ENCODE measurements at places on chromosomes 5 and 9.

DNA sequence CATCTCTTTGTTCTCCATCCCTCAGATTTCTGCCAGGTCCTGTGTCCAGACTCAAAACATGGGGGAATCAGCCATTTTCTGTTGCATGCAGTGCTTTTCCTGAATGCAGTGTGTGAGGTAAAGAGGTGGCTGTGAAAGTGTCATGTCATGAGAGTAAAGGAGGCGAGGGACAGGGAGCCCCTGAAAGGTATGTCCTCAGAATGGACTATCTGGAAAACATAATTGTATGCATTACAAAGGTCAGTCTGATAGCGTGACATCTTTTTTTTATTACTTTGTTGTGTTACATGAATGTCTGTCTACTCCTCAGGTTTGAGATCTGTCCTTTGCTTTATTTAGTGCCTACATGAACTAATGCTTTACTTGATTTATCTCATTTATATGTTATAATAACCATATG lies 239.1 kb downstream of the MAN2A1 start:
- DNase-seq = no peak

- DNase-seq = no peak
These were observed 33.6 kb downstream of the PRRT1B start for GRCh38 chr9:131578731-131579504.

DNA sequence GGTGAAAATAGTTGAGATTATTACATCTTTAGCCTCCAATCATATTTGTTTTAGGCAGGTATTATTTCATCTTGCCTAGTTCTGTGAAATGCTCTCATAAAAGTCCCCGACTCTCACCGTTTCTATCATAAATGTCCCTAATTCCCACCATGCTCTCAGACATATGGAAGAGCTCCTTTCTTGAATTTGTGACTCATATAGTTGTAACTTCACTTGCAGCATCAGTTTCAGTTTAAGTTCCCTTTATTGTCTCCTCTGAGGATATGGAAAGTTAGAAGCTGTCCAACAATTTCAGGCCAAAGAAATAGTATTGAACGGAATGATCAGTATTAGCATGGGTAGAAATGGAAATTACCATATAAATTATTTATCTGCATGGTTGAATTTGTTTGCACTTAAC lies 187.5 kb upstream of the NR4A3 start:
- peak; percentile 6 for DNase-seq

DNA sequence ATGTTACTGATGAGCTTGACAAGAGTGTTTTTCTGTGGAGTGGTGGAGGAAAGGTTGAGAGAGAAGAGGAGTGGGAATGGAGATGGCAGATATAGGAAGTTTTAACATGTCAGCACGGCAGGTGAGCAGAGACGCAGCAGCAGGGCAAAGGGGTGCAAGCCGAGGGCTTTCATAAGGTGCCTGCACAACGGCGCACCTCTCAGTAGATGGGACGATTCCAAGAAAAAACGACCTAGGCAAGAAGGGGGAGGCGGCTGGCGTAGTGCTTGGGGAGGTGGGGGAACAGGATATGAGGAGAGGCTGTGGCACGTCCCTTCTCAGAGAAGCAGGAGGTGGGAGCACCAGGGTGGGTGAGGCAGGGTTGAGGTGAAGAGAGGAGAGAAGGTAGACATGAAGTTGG lies 24.5 kb downstream of the ARPC5L start:
- no peak for DNase-seq

DNA sequence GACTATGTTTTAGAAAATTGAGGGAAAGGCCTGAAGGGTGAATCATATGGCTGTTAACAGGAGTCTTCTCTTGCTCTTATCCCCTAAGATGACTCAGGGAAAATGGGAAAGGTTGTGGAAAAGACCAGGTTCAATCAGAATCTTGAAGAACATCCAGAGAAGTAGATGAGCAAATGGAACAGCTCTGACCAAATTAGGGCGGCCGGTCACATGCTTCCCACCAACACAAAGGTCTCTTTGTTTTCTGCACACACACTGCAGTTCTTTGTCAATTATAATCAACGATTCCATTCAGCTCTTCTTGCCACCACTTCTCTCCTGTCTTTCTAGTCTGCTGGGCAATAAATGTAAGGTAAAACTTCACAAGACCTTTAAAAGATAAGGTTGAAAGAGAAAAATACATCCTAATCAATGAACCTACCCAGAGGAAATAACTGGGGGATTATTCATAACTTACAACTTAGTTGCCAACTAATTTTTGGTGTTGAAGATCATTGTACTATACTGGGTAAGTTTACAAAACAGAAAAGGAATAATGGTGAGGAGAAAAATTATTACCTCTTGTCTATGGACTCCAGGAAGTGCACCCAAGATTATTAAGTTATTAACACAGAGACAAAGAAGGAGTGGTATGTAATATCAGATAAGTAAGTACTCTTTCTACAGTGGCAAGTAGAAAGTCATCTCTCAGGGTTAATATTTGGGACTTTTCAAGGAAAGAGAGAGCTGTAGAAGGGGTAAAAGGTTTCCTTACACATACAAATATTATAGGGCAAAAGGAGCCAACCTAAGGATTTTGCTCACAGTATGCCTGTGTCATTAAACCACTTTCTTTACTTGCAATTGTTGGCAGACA lies 441.9 kb upstream of the PIK3R1 start:
- peak; percentile 64 for DNase-seq

- DNase-seq = no peak
These were observed 25.4 kb downstream of the SREK1 start for GRCh38 chr5:66169534-66169933.

DNA sequence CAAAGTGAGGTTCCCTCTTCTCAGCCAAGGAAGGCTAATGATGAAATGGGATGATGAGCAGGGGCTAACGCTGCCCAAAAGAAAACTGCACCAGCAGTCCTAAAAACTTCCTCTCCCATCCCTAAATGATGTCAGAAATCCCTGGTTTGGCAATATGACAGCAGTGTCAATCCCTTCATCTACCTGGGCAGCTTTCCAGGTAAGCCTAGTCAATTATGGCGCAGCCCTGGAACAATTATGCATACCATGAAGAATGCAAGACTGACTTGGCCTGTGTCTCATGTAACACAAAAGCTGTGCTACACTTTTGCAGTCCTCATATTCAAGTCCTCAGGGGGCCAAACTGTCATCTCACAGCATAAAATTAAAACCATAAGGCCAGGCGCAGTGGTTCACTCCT lies 7.0 kb downstream of the DMGDH start:
- DNase-seq = no peak

- no peak for DNase-seq
These were observed 47.2 kb upstream of the AGXT2 start for GRCh38 chr5:35094948-35095347.

- peak; percentile 21 for DNase-seq
These were observed 83.7 kb upstream of the TMED7 start for GRCh38 chr5:115709585-115709984.

DNA sequence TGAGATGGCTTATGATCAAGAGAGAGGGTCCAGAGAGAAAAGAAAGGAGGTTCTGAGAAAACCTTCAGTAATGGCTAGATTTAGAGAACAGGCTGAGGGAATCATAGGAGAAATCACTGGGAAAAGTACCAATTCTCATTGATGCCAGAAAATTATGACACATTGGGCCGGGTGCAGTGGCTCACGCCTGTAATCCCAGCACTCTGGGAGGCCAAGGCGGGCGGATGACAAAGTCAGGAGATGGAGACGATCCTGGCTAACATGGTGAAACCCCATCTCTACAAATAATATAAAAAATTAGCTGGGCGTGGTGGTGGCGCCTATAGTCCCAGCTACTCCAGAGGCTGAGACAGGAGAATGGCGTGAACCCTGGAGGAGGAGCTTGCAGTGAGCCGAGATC lies 29.5 kb upstream of the PLIN2 start:
- peak; percentile 86 for DNase-seq

DNA sequence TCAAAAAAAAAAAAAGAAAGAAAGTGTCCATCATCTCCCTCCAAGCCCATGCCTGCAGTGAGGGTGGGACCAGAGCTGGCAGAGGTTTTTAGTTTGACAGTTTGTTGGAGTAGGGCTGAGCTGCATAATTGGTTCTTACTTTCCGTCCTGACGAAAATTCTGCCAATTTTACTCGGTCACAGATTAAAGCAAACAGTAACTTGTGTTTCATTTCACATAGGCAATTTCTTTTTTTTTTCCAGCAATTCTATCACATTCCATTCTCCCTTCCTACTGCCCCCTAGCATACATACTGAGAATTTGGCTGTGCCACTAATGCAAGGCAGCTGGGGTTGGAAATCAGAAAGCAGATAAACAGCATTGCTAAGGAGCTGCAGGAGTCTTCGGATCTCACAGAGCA lies 132.4 kb downstream of the FRMD3 start:
- peak; percentile 10 for DNase-seq

- DNase-seq = no peak
These were observed 3.1 kb upstream of the STC2 start for GRCh38 chr5:173331287-173331686.

GRCh38 chr5:165425594-165425993 lies 1920.2 kb downstream of the MAT2B start:
- no peak for DNase-seq

GRCh38 chr5:53425687-53426511 lies 54.5 kb upstream of the FST start:
- DNase-seq = peak; percentile 25

GRCh38 chr9:136977223-136977622 lies at the start of gene PTGDS:
TSS of gene PTGDS (plus strand) at chr9:136977504. CDS start at chr9:136977579, 75 bp downstream.
- peak; percentile 21 for DNase-seq

DNA sequence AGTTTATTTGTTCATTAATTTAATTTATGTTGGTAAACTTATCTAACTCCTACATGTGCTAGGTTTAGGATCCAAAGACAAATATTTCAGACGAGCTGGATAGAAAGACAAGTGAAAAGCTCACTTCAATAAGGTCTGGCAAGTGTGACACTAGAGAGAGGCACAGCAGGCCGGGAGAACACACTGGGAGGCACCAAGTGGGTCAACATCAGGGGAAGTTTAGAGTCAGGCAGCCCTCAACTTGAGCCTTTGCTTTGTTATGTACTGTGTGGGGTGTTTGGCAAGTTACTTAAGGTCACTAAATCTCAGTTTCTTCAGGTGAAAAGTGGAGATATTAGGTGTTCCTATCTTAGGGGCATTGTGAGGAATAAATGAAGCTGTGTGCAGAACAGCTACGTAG lies 214.4 kb downstream of the PCSK1 start:
- DNase-seq = no peak

Measured in fibroblast of mammary gland (primary cell).